ENCODE measurements at places on chromosomes 3 and 15.

- DNase-seq = no peak
These were observed 36.7 kb downstream of the MAP2K5 start for GRCh38 chr15:67579164-67579563.

GRCh38 chr15:48040166-48040817 is 80.5 kb upstream of the SLC24A5 start:
- no peak for DNase-seq

- no peak for DNase-seq
These were observed 595.6 kb downstream of the ROBO1 start for GRCh38 chr3:79172241-79172640.

DNA sequence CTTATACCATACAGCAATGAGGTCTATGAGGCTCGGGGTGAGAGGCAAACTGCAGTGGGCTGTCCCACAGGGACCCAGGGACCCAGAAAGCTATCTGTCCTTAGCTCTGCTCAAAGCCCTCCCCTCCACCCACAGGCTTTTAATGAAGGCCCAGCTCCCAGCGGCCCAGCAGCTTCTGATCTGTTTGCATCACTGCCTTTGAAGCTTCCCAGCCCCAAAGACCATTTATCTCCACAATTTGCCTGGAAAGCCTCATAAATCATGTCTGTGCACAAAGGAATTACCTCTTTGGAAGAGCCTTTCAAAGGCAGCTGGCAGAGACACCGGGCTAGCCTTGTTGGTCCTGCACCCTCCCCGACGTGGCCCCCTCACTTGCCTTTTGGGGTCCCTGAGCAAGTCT is 123.9 kb downstream of the RAB11A start:
- no peak for DNase-seq

GRCh38 chr3:136982033-136982432 is 24.2 kb downstream of the IL20RB start:
- DNase-seq = no peak

DNA sequence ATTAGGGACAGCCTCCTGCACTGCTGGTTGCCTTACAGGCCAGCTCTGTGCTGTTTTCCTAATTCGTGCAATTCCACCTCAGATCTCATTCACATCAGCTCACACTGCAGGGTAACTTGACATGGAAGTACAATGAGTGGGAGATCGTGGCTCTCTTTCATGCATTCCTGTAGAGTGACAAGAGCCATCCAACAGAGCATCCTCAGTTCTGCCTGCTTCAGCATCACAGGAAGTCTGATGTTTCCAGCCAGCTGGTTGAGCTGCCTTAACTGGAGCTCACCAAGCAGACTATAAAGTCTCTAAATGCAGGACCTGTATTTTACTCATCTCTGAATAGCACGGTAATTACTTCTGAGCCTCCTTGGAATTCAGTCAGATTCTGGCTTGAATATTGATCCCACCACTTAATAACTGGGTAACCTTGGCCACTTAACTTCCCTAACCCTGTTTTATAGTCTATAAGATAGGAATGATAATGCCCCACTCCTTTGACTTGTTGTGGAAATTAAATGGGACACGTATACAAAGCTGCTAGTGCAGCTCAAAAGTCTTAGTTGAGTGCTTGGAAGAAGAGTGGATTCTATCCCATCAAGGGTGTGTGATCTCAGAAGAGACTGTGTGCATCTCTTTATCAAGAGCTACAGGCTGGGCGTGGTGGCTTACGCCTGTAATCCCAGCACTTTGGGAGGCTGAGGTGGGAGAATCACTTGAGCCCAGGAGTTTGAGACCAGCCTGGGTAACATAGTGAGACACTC is 1.4 kb upstream of the DIS3L start:
- DNase-seq = no peak

- no peak for DNase-seq
These were observed 132.2 kb downstream of the KLF13 start for GRCh38 chr15:31458596-31459399.

DNA sequence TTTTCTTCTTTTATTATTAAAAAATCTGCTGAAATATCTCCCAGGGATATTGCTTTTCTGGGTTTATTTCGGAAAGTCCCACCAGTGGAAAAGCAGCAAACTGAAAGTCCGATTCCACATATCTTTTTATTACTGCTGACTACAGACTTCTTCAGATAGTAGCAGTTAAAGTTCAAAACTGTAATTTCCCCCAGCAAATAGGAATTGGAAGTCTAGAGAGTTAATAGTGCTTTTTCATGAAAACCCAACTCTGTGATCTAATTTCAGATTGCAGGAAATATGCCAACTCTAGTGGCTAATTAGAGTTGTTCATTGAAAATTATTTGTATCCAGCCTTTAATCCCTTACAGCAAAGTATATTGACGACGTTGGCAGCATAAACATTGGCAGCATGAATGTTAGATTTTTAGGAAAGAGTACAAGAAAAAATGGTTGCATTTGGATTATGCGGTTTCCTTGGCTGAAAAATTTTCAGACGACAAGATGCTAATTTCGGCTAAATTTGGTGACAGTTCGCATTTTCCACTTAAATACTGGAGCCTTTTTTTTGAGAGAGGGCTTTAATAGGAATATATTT is 472.9 kb upstream of the CBLB start:
- DNase-seq = no peak

DNA sequence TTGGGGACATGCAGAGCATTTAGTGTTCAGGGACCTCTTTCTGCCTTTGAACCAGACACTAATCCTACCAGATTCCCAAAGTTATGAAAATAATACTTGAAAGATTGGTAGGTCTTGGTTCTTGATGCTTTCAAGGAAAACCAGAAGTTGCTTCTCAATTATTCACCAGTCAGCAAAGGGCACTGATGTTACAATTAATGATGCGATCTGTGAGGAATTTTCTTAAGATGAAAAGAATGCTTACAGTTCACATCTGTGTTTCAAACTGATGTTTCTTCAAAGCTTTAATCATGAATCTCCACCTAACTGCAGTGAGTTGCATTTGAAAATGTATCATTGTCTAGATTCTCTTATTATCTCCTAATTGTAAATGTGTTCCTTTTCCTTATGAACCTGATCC is 161.0 kb downstream of the NAALADL2 start:
- no peak for DNase-seq

DNA sequence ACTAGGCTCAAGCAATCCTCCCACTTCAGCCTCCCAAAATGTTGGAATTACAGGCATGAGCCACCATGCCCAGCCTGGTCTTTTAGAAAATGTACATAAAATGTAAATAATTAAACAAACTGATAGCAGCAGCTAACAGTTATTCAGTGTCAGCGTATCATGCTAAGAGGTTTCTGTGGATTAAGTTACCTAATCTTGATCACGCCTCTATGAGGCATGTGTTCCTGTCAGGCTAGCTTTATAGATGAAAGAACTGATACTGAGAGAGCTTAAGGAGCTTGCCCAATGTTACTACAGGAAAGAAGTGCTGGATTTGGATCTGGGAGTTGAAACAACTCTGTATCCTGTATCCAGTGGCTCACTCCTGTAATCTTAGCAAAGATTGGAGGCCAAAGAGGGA is 11.2 kb upstream of the MST1R start:
- DNase-seq = no peak

DNA sequence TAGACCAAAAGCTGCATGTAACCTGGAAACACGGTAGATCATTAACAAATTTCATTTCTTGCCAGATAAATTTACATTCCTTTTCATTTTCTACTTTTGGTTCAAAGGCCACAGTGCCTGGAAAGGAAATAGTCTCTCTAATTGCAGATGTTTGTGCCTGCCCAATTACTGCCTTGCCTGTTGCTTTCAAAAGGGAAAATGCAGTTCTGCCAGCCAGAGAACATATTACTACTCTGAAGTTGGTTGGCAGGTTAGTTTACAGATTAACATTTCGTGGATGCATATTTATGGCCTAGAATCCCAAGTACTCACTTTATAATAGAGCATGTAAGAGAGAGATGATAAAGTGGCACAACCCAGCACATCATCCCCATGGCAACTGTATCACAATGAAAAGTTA is 124.3 kb upstream of the LRRC3B start:
- DNase-seq = no peak

- DNase-seq = no peak
These were observed 13.6 kb downstream of the LMOD3 start for GRCh38 chr3:69108811-69109210.

GRCh38 chr3:5874931-5875341 is 687.4 kb downstream of the EDEM1 start:
- DNase-seq = no peak

GRCh38 chr3:193843474-193844301 is 250.7 kb downstream of the OPA1 start:
- no peak for DNase-seq

- peak; percentile 62 for DNase-seq
These were observed 145.5 kb upstream of the TPM1 start for GRCh38 chr15:62896969-62897486.

DNA sequence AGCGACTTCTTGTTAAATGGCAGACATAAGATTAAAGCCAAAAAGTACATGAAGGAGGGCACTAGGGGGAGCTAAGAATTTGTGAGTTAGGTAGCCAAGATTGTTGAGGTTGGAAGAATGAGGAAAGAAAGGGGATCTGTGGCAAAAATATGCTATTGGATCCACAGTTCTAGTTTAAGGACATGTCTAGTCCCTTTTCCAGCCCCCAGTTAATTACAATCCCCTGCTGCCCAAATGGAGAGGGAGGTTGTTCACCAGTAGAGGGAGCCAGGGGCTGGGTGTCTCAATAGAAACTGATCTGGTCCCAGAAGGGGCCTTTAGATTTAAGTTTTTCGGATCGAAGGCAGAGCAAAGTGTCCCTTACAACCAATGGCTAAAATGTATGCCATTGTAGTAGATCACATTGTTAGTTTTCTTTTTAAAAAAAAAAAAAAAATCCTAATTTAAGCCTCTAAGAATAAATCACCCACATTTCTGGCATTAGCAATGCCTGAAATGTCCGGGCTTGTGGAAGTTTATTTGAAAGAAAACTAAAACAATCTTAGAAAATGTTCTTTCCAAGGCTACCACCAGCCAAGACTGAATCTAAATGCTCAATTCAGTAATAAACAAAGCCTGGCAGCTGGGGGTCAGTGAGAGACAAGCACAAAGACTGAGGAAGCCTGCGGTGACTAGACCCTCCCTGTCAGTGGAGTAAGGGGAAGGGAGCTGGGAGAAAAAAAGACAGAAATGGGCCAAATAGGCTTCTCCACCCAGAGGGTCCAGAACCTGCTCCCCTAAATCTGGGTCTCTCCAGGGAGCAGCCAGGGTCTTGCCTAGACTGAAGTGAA is 7.1 kb downstream of the COL8A1 start:
- no peak for DNase-seq

GRCh38 chr3:188106887-188107830 is 46.8 kb upstream of the LPP start:
- no peak for DNase-seq

GRCh38 chr3:32910954-32911353 is 40.5 kb upstream of the CCR4 start:
- no peak for DNase-seq

GRCh38 chr15:74540161-74540760 is 759 bp upstream of the ARID3B start:
- no peak for DNase-seq

GRCh38 chr15:72227192-72227586 is 3.8 kb downstream of the PKM start:
- no peak for DNase-seq

GRCh38 chr3:123130079-123130750 is 63.4 kb downstream of the PDIA5 start:
- no peak for DNase-seq

DNA sequence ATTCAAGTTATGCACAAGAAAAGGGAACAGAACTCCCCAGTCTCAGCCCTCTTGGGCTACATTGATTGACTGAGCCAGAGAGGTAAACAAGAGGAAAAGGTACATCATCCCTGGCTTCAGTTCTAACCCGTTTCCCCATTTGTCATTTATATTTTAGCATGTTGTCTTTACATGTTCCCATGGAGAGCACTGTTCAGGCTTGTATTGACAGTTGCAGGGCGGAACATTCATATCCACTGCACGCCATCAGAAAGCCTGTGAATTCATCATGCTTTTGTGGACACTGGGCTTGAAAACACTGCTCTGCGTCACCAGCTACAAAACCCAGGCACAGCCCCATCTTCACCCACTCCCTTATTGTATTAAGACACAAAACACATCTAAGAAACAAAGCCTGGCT is 240.9 kb upstream of the EIF1B start:
- DNase-seq = no peak

- DNase-seq = no peak
These were observed 228.5 kb downstream of the UNC13C start for GRCh38 chr15:54206586-54207321.

DNA sequence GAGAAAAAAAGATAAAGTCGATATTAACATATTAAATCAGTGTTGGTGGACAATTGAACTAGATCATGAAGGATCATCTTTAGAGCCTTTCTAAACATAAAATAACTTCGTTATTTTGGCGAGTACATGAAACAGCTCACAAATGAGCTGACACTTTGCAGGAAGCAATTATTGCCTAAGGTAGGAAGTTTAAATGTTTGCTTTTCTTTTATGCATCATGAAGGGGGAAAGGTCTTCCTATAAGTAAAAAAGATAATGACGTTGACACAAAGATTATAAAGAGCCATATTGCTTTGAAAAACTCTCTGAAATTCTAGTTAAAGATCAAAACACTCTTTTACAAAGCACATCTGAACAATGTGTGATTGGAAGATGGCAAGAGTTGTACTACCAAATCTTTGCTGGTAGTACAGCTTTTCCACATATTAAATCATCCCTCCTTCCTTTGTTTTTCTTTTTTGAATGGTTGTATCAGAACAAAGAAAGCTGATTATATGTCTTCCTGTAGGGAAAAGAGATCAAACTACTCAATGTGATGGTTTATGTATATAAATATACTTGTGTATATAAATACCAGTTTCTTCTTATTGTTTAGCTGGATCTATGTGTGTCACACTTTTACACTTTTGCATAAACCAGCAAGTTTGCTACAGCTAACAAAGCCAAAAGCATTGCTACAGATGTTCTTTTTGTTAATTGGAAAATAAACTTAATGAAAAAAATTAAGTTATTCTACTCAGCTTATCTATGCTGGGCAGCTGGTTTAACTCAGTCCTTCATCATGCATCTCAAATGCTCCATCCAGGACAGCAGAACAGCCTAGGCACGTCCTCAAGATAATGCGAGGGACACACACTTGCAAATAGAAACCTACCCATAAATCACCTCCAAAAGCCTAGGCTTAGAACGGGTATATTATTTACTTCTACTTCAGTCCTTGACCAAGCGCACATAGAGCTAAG is 850.8 kb upstream of the ROBO1 start:
- DNase-seq = no peak

DNA sequence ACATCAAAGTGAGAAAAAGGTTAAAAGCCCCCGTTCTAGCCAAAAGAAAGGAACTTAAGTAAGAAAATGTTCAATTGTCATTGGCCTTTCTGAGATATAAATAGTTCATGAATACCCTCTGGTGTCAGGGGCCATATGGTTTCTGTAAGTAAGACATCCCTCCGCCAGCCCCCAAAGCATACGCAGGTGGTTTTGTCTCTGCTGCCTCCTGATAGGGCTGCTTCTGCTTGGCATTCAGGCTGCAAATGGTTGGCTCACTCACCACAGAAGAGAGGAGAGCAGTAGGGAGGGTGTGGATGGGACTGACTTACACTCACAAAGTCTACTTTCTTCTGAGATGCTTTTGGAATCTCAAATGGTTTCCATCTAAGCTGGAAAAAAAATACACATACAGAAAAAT is 29.8 kb downstream of the HGD start:
- no peak for DNase-seq
